Lower lobe of right lung (tissue), 2 donors: ENCODE measurements at places on chromosomes 3 and 15. TPM values are rescaled to one million over a fixed set of nuclear protein-coding genes. Genes with fewer than 3 reads are reported as not detected.

GRCh38 chr15:40420793-40421192 is 15.2 kb downstream of the IVD start:
- peak; percentile 86 for DNase-seq

DNA sequence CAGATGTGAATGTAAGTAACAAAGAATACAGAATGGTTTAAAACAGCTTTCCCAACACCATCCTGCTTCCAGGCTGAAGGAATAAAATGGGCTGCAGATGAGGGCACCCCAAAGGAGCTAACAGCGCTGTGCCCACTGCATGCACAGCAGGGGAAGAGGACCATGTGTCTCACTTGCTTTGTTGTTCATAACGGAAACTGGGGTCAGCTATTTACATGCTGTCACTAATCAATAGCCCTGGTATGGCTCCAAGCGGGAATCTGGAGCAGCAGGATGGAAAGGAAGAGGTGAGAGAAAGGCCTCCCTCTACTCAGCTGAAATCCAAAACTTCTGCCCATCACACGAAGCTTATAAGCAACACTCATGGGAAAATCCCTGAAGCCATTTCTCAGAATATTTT is 67.4 kb downstream of the TBC1D2B start:
- DNase-seq, result no peak

The TMC3 gene
- total RNA-seq, result not detected

GRCh38 chr3:134992586-134992985 is 197.5 kb downstream of the EPHB1 start:
- DNase-seq, result no peak

The MINDY2 gene
- 32.9 TPM for total RNA-seq

GRCh38 chr15:70867911-70868467 is 14.0 kb upstream of the LARP6 start:
- no peak for DNase-seq

The EIF4A2 gene
- 424 TPM for total RNA-seq
